ENCODE measurements at places on chromosomes 5 and 9. TPM values are rescaled to one million over a fixed set of nuclear protein-coding genes. Genes with fewer than 3 reads are reported as not detected.

Gene OR1J2
- total RNA-seq, result not detected

Gene NMRK1
- 31.8 TPM for total RNA-seq

Gene RNF44
- 1.2 TPM for total RNA-seq

Gene SH3PXD2B
- 15.9 TPM for total RNA-seq

Gene SLC34A3
- total RNA-seq, result not detected

Gene C5orf52
- not detected for total RNA-seq

Gene PCDHGB2
- 0.65 TPM for total RNA-seq

Gene LTC4S
- total RNA-seq, result not detected

Gene ALDH1A1
- 124 TPM for total RNA-seq

Gene HDAC3
- 50.3 TPM for total RNA-seq

Gene NKD2
- not detected for total RNA-seq

Gene ZNF189
- 23.1 TPM for total RNA-seq

Gene PRDM9
- not detected for total RNA-seq

Gene GARIN3
- total RNA-seq, result not detected

Gene TMOD1
- total RNA-seq, result 1.9 TPM

Gene UGT3A1
- total RNA-seq, result not detected

Gene CFAP157
- not detected for total RNA-seq

Gene PCDHGA6
- 0.76 TPM for total RNA-seq

Gene KCNT1
- total RNA-seq, result not detected

Gene TRIM32
- total RNA-seq, result 18.2 TPM

Gene MARCOL
- total RNA-seq, result not detected

Gene LRRC14B
- not detected for total RNA-seq

Gene PCDHB4
- under 0.01 TPM for total RNA-seq

Gene PCDHB11
- under 0.01 TPM for total RNA-seq

Gene ADRA1B
- not detected for total RNA-seq

Gene IL9
- total RNA-seq, result not detected

Gene SIGMAR1
- total RNA-seq, result 75.7 TPM

Gene TUT7
- total RNA-seq, result 32.2 TPM

Gene HTR4
- not detected for total RNA-seq

Gene DDX4
- total RNA-seq, result not detected

Gene VLDLR
- total RNA-seq, result 9.7 TPM

Gene SPINK6
- not detected for total RNA-seq

Gene SIMC1
- 3.6 TPM for total RNA-seq

Gene NTNG2
- under 0.01 TPM for total RNA-seq

Gene TRPM6
- under 0.01 TPM for total RNA-seq

Gene GRHPR
- total RNA-seq, result 139 TPM

Gene ZDHHC11B
- total RNA-seq, result not detected

Gene PLPP6
- total RNA-seq, result 6.1 TPM

Gene SLC12A7
- total RNA-seq, result 17.2 TPM

Gene PTTG1
- total RNA-seq, result 212 TPM

Gene PSD2
- total RNA-seq, result not detected

Gene TMEM267
- total RNA-seq, result 8.1 TPM

Gene LHX6
- not detected for total RNA-seq

Gene IFNA21
- not detected for total RNA-seq

Gene CAMK4
- 3.6 TPM for total RNA-seq

Gene PPP1R26
- 15.6 TPM for total RNA-seq

Gene MEGF10
- total RNA-seq, result 0.97 TPM

Gene HMMR
- total RNA-seq, result 46.7 TPM

Gene NUTM2F
- not detected for total RNA-seq

Gene C9
- not detected for total RNA-seq

Gene PCDHGA3
- total RNA-seq, result 0.15 TPM

Gene CCL27
- not detected for total RNA-seq

Gene LHFPL2
- total RNA-seq, result 49.2 TPM

Gene PRR16
- total RNA-seq, result 0.32 TPM

Gene TMC1
- total RNA-seq, result 1.6 TPM

Gene SHISAL2B
- not detected for total RNA-seq

Gene PCDHB14
- total RNA-seq, result 0.61 TPM

Gene SCGB3A1
- not detected for total RNA-seq

Gene C9orf153
- total RNA-seq, result not detected

Gene ENTREP1
- total RNA-seq, result 1.6 TPM

Data from epithelial cell of umbilical artery (primary cell).